NCI-H2081 (cell line): ENCODE measurements at places on chromosomes 5 and 9.

DNA sequence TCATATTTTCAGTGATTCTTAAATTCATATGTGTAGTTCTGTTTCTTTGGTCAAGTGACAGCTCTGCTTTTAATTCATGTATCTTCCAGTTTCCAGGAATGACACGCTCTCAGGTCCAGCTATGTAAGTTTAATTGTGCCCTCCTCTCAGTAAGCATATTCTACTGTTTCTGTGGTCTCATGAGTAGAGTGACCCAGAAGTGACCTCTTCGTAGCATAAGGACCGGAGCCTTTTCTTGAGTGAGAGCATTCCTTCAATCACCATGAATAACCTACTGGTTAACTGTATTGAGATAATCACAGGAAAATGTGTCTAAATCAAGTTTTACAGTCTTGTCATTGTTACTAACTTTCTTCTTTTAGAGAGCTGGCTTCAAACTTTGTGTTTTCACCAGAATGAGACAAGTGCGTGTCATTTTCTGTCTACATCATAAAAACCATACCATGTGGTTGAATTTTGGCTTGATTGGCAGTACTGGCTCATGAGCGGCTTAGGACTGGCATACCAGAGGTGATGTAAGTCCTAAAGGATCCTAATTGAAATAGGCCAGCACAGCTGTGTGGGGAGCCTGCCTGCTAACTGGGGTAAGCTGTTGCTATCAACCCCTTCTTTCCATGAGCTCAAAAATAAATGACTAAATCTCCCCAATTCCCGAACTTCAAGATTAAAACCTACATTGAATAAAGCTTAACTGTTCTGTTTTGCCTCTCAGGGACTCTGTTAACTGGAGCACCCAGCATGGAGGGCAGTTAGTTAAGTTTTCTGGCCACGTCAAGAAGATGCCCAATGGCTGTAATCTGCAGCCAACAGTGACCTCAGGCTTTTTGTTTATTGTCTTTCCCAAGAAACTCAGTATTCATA lies 4.8 kb downstream of the ADAMTSL1 start:
- DNase-seq, result no peak

DNA sequence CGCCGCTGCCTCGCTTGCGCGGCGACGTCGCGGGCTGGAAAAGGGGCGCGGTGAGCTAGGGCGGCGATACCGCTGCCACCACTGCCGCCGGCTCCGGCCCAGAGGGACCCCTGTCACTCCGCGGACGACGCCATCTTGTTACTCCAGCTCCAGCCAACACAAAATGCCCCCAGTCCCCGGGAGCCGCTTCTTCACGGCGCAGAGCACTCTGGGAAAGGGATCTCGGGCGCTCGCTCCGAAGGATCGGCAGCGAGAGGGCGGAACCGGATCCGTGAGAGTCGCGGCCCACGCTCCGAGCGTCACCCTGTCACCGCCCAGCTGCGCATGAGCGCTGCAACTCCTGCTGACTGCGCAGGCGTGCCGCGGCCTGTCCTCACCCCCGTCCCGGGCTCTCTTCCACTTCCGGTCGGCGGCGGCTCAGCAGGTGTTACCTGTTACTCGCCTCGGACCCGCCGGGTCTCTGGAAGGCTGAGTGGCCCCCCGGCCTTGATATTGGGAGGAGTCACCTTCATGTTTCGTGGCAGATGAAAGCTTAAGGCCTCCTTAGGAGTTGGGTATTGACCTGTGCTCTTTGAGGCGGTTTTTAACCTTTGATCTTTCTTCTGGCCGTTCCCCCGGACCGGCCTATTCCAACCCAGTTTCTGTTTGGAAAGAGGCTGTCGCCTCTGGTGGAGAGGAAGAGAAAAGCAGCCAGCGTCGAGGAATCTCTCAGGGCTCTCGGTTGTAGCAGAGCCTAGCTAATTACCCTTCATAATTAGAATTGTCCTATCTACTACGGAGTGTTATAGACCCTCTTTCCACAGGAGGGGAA lies at the start of gene CSNK1A1:
Gene CSNK1A1, minus strand, starts transcription at position 213 of the 811 bp plus-strand sequence. CDS start 475 bp downstream, outside the sequence.
- peak; percentile 96 for DNase-seq

DNA sequence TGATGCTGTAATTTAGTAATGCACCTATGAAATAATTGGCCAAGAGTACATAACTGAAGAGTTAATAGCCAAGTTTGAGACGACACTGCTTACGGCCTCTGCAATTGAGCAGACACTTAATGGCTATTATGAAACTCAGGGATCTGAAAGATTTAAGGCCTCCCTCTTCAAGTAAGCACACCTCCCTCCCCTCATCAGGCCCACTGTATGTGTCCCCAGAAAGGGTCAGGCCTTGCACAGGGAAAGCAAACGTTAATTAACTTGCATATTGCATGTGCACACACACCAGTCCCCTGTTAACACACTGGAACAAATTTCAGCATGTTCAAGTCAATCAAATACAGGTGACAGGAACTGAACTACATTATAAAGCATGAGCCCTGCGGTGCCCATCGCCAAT lies 163.6 kb downstream of the SPOCK1 start:
- no peak for DNase-seq

DNA sequence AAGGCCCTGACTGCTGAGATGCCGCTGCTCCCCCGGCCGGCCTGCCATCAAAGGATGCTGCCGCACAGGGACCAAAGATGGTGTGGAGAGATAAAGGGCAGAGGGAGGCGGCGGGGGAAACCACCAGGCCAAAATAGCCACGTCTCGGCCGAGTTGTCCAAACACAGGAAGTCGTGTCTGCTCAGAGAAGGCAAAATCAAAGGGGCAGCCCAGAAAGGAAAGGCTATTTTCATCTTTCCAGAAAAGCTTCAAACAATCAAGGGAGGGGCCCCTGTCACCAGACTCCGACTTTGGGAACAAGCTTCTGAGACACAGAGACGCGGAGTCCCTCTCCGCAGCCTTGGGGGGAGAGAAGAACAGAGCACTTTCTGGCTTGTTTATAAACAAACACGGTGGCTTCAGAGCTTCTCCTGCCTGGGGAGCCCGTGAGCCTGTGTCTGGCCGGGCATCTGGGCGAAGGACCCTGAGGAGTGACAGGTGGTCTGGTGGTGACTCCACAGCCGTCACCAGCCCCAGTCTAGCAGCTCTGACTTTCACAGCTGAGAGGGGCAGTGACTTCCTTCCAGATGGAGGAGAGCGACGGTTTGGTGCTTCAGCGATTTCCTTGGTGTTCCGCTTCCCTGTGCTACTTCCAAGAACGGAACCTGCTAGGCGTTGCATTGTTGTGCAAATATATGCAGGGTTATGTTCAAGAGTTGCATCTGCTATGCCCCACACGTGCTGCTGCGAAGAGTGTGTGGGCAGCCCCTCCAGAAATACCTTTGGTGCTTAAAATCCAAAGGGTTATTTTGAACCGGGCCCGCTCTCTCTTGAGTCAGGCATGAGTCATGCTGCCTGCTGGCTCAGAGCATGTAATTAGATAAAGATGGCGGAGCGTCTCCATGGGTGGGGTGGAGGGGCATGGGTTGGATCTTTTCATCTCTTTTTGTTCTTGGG lies 24.0 kb downstream of the ADAMTSL2 start:
- DNase-seq, result no peak

- no peak for DNase-seq
These were observed 68.7 kb downstream of the PSMB7 start for GRCh38 chr9:124346347-124347163.

- DNase-seq, result no peak
These were observed 5.2 kb downstream of the VAV2 start for GRCh38 chr9:133986774-133987445.

DNA sequence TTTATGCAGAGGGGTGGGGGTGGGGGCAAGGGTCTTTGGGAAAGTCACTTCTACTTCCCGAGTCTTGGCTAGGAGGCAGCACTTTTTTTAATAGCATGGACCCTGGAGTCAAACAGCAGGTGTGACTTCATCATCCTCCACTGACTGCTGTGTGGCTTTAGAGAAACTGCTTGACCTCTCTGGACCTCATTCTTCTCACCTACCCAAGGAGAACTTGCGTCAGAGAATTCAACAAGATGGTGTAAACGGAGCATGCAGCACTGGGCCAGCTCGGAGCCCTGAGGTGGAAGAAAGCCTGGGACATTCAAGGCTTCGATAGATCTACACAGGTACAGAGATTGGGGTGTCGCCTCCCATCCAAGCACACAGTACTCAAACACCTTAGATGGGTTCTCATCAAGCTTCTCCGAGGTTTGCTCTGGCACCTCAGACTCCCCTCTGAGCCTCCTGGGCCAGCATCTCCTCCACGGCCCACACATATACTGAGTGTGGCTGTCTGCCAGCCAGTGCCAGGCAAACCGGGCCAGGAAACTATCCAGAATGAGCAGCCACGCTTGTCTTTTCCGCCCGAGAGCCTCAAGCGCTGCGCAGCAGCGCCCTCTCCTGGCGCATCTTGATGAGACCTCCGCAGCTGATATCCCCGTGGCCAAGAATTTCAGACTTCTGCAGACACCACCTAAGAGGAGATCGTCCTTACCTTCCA lies 4.6 kb upstream of the SLC25A48 start:
- DNase-seq, result peak; percentile 63

DNA sequence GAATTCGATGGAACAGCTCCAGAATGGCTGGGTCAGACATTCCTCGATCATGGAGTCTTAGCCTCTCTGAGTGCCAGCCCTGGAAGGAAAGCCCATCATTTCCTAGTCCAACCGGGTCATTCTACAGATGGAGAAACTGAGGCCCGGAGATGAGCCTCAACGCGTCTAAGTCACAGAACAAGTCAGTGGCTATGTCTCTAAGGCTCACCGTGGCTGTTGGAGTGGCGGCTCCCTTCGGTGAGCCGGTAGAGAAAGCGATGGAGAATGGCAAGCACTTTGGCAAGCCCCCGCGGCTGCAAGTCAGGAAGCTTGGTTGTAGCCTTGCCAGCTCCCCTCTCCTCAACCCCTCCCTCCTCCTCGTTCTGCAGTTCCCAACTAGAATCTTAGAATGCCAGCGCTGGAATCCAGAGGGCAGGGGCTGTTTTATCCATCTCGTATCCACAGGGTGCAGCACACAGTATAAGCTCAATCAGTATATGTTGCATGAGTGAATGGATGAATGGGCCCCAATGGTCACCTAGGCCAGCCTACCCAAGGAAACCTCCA lies 438 bp upstream of the ARSI start:
- DNase-seq, result no peak

DNA sequence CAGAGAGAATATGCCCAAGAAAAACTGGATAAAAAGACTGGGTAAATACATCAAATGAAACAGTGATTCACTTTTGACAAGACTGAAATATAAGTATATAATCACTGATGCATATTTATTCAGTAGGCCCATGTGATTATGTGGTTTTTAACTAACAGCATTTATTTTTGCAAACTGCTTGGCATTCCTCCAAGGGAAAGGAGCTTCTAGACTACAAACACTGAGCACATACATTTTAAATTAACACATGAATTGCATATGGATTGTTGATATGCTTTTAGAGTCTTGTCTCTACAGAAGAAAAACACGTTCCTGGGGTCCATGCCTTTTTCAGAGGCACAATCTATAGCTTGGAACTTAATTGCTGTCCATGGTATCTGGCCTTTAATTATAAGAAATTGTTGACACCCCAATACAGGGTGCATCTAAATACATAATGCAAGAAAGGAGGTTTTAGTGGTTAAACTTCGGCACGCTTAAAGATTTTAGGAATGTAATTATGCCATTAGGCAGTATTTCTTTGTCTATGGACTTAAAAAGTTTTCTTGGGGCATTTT lies 6.9 kb upstream of the MEIKIN start:
- peak; percentile 25 for DNase-seq

DNA sequence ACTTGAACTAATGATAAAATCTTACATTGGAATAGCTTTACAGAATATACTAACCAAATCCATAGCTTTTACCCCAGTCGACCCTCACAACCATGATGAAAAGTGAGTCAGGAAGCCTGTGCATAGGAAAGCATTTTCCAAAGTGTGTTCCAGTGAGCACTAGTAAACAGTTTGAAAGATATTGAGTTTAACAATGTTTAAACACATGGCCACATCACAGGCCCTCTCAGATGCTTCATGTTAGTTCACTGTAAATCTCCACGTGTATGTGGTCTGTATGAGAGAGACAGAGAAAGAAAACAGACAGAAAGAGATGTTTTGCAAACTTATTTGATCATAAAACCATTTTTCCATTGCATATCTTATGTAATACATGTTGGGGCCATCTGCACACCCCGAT lies 27.0 kb downstream of the PRUNE2 start:
- DNase-seq, result no peak

DNA sequence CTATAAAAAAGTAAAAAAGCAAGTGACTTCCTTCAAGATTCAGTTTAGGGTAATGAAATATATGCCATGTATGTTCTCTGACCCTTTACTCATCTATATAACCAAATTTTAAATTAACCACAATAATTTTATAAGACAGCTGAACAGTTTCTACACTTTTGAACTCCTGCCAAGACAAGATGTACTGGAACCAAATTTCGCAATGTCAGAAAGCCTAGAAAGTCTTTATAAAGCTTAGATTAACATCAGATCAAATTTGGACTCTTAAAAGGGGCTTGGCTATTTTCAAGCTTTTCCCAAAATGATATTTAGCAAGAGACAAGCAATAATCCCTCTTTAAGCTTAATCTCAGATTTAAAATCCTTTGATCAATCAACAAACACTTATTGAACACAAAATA lies 362.6 kb downstream of the PTPRD start:
- no peak for DNase-seq

DNA sequence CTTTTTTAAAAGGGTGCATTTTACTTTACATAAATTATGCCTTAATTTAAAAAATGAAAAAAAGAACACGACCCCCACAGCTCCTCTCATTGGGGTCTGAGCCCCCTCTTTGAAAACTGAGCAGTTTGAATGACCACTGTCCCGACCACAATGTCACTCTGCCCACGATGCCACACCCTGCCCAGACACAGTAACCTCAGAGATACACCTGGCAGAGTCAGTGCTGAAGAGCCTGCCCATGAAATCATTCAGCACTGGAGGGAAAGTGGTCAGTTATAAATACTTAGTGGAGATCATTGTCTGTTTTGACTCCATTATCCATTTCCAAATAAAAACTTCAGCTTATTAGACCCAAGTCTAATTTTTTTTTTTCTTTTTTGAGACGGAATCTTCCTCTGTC lies 49.3 kb downstream of the DNAJC21 start:
- no peak for DNase-seq
